ENCODE measurements at places on chromosomes 3 and 15.

- DNase-seq: no peak
Measured at GRCh38 chr3:11136830-11137626, 17.3 kb upstream of the HRH1 start.

DNA sequence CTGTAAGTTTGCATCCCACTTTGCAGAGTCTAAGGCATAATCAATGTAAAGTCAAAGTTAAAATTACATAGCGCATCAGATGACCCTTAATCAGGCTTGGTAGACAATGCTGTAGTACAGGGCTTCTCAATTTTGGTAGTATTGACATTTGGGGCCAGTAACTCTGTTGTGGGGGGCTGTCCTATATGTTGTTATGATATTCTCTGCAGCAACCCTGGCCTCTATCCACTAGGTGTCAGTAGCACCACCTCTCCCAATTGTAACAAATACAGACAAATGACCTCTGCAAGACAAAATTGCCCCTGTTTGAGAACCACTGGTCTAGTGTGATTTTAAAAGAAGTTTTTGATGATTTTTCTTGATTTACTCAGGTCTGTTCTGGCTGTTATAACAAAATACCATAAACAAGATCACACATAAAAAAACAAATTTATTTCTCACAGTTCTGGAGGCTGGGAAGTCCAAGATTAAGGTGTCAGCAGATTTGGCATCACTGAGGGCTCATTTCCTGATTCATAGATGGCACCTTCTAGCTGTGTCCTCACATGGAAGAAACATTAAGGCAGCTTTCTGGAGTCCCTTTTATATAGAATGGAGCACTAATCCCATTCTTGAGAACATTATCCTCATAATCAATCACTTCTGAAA, 37.6 kb upstream of the SLC9A9 start:
- no peak for DNase-seq

- no peak for DNase-seq
Measured at GRCh38 chr3:184629555-184630160, 68.1 kb downstream of the EPHB3 start.

- DNase-seq: no peak
Measured at GRCh38 chr3:159635047-159635641, 353.5 kb upstream of the IL12A start.

GRCh38 chr3:151156618-151157216, 46.3 kb downstream of the GPR171 start:
- no peak for DNase-seq

- DNase-seq: no peak
Measured at GRCh38 chr3:5250467-5251195, 63.1 kb downstream of the EDEM1 start.

DNA sequence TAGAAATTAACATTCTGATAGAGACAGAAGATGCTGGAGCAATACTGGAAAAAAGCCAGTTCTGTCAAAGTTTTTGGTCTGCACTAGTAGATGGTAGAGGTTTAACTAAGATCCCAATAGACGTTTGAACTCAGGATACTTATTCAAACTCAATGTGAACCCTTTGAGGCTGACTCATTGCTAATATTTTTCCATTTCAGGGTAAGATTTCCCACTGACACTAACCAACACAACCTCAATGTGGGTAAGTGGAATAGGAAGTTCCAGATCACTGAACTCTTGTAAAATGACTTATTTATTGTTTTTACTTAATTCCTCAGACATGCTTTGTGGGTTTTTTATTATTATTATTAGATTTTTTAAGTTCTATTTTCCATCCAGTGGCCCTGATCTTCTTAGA, 1024.8 kb downstream of the EPHA3 start:
- DNase-seq: no peak

DNA sequence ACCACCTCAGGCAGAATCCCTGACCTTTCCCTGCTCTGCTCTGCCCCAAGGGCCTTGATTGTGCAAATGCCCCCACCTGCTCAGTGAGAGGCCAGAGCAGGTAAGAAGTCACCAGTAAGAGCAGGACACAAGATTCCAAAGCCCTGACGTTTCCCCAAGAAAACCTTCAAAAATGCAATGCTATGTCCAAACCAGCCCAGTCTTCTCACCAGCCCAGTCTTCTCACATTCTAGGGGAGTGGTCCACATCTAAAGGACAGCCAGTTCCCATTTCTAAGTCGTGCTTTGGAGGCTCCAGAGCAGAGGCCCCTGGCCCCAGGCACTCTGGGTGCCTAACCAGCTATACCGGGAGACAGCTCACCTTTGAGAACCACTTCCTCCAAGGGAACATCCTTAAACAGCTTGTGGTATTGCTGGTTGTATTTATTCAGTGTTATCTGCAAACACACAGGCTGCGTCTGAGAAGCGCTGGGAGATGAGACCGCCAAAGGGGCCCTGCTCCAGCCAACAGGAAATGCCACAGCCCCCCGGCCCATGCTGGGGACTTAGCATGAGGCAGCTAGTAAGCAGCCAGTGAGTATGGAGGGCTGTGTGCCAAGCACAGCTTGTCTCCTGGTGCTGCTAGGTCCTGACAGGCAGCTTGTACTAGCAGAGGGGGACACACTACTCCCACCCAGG, 29.3 kb downstream of the GRAMD2A start:
- no peak for DNase-seq
